ENCODE measurements at places on chromosomes 12 and 14.

GRCh38 chr14:71142375-71143038, 235.2 kb downstream of the PCNX1 start:
- DNase-seq, result peak; percentile 29

DNA sequence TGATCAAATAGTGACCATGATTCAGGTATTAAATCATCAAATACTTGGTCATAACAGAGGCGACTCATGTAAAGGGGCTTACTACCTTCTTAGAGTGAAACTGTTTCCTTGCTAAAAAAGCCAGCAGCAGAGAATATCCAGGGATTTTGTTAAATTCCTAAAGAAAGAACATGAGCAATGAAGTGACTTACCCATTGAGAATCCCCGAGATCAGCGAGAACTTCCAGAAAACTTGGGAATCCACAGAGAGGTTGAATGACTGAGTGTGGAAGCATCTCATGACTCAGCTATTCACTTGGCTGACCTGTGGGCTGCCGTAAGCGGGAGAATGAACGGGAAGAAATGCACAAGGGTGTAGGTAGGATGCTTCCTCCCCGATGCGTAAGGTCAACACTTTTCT, 85.3 kb upstream of the KCNA1 start:
- DNase-seq, result peak; percentile 49

GRCh38 chr12:69338120-69338859, 9.9 kb upstream of the LYZ start:
- peak; percentile 31 for DNase-seq

DNA sequence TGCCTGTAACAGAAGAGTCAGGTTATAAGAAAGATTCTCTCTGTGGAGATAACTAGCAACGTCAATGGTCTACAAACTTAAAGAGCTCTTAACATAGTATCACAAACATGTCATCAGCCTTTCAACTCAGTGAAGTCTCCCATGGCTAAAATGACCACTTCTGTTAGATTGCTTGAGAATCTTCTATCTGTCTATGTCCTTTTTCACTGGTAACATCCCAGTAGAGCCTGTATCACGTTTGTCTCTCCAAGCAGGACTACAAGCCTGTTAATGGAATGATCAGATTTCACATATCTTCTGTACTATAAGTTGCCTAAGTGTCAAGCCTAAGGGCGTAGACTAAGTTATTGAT, 50.7 kb downstream of the SLC2A13 start:
- peak; percentile 73 for DNase-seq

- no peak for DNase-seq
Observed at GRCh38 chr12:48937170-48937569, 11.9 kb upstream of the FKBP11 start.

- DNase-seq, result no peak
Observed at GRCh38 chr14:100911665-100912316, 8.3 kb upstream of the RTL1 start.

GRCh38 chr14:104546591-104547309, 32.8 kb upstream of the C14orf180 start:
- DNase-seq, result no peak

GRCh38 chr14:93212432-93212831, 5.4 kb downstream of the UBR7 start:
- no peak for DNase-seq

DNA sequence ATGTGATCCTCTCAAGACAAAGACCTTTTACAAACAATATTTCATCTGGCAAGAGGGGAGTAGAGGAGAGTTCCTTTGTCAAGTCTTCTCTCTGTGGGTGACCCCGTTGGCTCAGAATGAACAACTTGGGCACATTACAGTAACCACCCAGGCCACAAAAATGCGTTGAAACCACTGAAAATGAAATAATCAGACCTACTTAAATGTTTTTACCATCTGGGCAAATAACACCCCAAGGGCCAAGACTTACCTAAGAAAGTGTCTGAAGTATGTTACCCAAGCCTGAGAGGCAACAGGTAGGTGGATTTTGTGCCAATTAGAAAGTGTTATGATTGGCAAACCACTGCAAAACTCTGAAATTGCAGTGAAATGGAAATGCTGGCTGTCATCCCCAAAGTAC, 1.3 kb downstream of the TC2N start:
- no peak for DNase-seq

DNA sequence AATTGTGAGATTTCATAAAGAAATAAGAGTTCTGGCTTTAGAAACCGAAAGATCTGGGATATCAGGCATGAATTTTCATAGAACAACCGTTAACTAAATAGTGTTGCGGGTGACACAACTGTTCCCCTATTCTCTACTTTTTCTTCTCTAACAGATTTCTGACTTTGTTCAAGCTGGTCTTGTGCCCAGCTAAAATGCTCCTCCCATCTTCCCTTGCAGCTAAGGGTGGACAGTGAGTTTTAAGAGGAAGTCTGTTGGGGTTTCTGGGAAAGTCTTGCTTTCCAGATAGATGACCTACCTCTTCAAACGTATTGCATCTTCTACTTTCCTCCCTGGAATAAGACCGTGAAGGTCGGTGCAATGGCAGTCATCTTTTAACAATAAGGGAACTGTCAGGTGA, 18.7 kb downstream of the CCDC63 start:
- no peak for DNase-seq

GRCh38 chr12:75784591-75784990, 247.0 kb downstream of the PHLDA1 start:
- no peak for DNase-seq

DNA sequence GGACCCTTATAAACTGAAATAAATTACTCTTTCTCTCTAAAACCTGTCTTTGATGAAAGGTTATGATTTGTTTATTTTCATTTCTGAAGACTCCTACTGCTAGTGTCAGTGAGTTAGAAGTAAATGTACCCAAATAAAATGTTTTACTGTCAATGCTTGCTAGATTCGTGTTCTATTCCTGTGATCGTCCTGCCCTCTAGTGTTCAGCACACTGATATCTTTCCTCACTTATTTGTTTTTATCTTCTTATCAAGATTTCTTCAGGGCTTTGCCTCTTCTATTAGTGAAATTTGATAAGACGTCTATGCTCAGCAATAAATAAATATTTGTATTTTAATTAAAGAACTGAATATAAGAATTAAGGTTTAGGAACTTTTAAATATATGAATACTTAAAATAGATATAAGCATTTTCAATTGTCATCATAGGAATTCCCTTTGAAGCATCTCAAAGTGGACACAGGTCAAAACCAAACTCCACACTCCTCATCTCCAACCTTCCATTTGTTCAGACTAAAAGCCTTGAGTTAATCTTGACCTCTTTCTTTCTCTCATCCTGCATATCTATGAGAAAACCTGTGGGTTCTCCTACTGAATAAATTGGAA, 75.8 kb downstream of the C12orf50 start:
- peak; percentile 51 for DNase-seq

- DNase-seq, result no peak
Observed at GRCh38 chr12:112750971-112751370, 40.6 kb upstream of the RPH3A start.

DNA sequence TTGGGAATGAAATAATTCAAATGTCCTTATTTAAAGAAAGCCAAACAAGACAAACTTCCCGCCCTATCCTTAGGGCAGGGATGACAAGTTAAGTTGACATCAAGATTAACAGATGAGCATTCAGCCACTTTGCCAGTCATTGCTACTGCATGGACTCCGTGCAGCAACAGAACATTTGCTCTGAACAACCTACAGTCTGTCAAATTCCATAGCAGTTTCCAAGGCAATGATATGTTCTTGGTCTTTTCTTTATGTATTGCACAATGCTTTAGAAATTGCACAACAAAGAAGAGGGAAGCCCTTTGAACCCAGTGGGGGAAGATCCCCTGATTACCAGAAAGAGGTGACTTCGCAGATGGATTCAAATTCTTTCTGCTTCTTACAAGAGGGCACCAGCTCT, 269.8 kb downstream of the BCAT1 start:
- peak; percentile 54 for DNase-seq

GRCh38 chr12:54650409-54650808, 2.2 kb upstream of the DCD start:
- no peak for DNase-seq

GRCh38 chr12:48414021-48414420, 58.3 kb upstream of the ANP32D start:
- no peak for DNase-seq

DNA sequence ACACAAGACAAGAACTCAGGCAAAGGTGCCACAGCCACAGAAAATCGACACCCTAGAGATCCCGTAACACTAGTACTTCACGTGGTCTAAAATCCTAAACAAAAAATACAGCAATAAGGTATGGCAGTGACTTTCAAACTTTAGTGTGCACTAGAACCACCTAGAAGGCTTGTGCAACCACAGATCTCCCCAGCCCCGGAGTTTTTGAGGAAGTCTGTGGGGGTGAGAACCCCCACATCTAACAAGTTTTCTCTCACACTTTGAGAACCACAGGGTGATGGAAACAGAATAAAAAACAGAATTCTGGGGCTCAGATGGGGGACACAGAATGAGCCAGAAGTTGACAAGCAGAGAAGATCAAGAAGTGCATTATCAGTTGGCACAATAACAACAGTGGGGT, 254.0 kb downstream of the ANO6 start:
- no peak for DNase-seq

DNA sequence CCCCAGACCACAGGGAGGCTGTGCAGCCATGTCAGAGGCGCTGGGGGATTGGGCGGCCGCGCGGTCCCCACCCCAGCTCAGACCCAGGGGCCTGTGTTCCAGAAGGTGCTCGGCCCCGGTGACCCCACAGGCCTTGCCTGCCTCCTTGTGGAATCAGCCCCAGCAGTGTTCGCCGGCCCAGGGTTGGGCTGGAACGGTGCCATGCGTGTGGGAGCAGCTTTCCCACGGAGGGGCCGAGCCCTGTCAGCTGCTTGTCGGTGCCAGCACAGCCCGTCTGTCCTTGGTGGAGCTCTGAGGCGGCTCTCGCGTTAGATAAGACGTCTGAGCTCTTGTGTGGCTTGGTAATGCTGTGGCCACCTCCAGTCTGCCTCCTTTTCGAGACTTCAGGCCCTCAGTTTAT, 8.5 kb downstream of the ZFYVE21 start:
- DNase-seq, result no peak

DNA sequence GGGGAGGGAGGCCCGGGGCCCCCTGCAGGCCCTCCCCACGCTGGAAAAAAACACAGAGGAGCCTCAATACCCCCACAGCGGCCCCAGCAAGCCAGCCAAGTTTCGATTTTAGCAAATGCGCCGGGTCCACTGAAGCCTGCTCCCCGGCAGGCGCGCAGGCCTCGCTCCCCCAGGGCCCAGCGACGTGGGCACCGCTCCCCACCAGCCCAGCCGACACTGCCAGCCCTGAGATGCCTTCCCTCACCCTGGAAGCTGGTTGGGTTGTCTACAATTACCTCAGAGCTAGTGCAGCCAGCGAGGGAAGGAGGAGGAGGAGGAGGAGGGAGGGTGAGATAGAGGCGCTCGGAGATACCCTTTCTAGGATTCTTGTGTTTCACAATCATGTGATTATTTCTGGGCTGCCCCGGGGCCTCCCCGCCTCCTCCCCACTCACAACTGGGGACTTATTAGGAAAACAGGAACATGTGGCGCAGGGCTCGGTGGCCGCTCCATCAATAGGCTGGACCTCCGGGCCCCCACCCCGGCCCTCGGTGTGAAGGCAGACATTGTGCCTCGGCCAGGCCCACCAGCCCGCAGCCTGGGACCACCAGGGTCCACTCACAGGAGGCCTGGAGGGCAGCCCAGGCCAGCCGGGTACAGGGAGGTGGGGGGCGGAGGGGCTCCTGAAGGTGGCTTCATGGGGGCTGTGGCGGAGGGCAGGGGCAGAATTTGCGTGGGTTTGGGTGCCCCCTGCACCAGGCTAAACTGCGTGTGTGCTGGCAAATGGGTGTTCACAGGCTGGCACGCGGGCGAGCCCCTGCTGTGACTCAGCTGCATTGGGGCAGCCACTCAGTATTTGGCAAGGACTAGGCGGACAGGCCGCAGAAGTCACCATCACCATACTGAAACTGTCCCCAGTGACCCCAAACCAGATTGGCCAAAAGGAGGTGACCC, 109.9 kb downstream of the NCOR2 start:
- peak; percentile 69 for DNase-seq

GRCh38 chr12:14959463-14959862, 1.9 kb downstream of the ARHGDIB start:
- no peak for DNase-seq

GRCh38 chr14:61125041-61125866, 144.2 kb downstream of the SLC38A6 start:
- no peak for DNase-seq

GRCh38 chr12:11607313-11608081, 42.0 kb upstream of the ETV6 start:
- DNase-seq, result peak; percentile 15

DNA sequence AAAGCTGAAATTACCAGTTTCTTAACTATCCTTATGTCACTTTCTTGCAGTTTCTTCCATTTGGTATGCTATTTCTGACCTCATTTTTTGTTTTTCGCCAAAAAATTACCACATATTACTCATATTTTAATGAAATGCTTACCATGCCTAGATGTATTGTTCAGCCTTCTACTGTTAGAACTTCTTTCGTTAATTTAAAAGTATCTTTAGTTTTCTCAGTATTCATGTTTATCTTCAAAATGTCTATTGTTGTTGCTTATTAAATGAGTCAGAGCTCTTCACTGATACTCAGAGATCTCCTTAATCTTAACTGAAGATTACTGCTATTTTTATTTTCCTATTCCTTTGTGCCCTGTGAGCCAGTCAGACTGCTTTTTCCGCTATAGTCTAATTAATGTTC, 20.5 kb downstream of the RAP1B start:
- no peak for DNase-seq

- no peak for DNase-seq
Observed at GRCh38 chr12:94173660-94174265, 25.4 kb downstream of the PLXNC1 start.

- DNase-seq, result no peak
Observed at GRCh38 chr12:2190085-2190484, 137.3 kb downstream of the CACNA1C start.

GRCh38 chr12:106071686-106072085, 67.1 kb downstream of the NUAK1 start:
- DNase-seq, result no peak

- DNase-seq, result no peak
Observed at GRCh38 chr12:6324936-6325750, 14.7 kb downstream of the PLEKHG6 start.

DNA sequence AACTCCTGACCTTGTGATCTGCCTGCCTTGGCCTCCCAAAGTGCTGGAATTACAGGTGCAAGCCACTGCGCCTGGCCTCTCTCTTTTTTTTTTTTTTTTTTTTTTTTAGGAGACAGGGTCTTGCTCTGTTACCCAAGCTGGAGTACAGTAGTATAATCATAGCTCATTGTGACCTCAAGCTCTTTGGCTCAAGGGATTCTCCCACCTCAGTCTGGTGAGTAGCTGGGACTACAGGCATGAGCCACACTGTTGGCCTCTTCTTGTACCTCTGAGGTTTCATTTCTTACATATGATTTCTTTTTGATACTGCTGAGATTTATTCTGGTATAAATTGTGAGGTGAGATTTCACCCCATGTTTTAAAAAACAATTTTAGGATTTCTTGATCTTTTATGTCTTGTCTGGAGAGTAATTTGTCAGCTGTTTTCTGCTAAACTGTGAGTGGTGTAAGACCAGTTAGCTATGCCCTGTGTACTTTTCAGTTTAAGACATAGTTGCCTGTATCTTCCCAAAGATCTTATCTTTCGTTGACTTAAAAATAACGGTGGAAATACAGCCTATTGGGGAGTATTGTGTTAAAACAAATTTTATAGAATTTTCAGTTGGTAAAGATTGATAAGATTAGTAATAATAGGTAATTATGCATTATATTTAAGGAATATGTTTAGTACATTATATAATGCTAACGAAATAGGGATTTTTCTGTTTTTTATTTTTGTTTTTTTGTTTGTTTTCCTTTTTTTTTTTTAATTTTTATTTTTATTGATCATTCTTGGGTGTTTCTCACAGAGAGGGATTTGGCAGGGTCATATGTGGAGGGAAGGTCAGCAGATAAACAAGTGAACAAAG, 31.7 kb downstream of the WDR20 start:
- peak; percentile 21 for DNase-seq

Measured in trophoblast cell (in vitro differentiated cells and primary cell).